ENCODE measurements at places on chromosomes 5 and 9. TPM values are rescaled to one million over a fixed set of nuclear protein-coding genes. Genes with fewer than 3 reads are reported as not detected.

The IL5 gene
- total RNA-seq, result not detected

The LCN15 gene
- not detected for total RNA-seq

The ANKRD55 gene
- not detected for total RNA-seq

The PCDHGB6 gene
- total RNA-seq, result 0.13 TPM

The EDIL3 gene
- total RNA-seq, result 0.21 TPM

The ENTR1 gene
- 73.1 TPM for total RNA-seq
